ENCODE measurements at places on chromosomes 2 and 18.
A peak's percentile ranks its signal among the peaks of the same experiment; 100 is the strongest.

- no peak for DNase-seq
Observed at GRCh38 chr2:219557791-219558785, 13.3 kb downstream of the OBSL1 start.

GRCh38 chr2:112056626-112056987, 1.5 kb downstream of the TMEM87B start:
- no peak for DNase-seq

DNA sequence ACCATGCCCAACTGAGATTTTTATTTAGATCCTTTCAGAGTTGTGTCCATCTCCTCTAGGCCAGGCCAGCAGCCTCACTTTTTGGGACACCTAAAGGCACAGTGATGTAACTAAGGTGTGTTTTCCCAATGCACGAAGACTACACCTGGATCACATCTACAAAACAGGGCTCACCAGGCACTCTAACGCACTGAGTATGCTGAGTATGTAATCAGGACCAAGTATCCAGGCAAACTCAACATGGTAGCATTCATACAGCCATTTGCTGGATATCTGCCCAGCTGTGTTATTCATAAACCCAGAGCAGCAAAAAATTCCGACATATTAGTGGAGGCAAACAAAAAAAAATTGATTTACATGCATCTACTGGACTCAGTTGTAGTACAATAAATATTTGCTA, 33.8 kb downstream of the LPIN2 start:
- no peak for DNase-seq

DNA sequence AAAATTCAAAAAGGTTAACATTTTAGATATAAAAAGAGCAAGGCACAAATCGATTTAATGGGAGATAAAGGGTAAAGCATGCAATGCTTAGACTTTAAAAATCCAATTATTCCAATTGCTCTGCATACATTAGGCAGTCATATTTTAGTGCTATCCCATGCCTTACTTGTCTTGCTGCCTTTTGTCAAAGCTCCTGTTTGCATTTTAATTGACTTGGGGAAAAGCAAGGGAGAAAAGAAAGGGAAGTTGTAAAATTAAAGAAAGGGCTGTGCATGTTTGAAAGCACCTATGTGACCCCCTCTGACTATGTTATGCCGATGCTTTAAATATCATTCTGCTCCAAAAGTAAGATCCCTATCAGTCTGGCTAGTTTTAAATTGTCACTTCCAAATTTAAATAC, 193.7 kb upstream of the VWC2L start:
- no peak for DNase-seq

DNA sequence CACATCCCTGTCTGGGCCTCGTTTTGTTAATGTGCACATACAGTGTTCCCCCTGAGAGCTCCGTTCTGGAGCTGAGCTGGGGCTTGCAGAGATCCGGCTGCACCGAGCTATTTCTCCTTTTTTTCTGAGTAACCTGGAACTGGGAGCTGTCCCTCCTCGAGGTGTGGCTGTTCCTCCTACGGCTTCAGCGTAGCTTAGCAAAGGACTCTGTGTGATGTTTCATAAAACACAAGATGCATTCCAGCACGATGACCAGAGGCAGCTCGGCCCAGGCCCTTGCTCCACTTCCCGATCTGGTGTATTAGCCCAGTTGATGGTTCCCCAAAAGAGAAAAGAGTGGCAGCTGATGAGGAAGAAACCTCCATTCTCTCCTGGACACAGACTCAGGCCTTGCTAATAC, 103.0 kb downstream of the FAM210A start:
- no peak for DNase-seq

GRCh38 chr2:20616341-20616871, 34.5 kb downstream of the HS1BP3 start:
- no peak for DNase-seq

DNA sequence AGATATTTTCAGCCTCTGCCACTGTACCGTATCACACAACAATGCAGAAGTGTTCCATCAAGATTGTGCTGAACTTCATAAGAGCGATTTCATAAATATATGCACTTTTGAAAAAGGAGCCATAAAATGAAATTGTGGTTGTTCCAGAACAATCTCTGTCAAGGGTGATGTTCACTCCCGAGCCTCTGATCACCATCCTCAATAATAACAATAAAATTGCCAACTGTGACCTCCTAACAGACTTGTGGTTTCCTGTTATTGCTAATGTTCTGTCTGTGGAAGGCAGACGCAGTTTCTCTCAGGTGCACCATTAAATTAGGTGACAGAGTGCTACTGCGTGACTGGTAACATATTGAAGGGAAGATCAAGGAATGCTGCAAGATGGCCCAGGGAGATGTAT, 383.7 kb downstream of the SOCS6 start:
- DNase-seq: peak; percentile 57

GRCh38 chr18:80229363-80229762, 18.0 kb downstream of the PARD6G start:
- DNase-seq: no peak

DNA sequence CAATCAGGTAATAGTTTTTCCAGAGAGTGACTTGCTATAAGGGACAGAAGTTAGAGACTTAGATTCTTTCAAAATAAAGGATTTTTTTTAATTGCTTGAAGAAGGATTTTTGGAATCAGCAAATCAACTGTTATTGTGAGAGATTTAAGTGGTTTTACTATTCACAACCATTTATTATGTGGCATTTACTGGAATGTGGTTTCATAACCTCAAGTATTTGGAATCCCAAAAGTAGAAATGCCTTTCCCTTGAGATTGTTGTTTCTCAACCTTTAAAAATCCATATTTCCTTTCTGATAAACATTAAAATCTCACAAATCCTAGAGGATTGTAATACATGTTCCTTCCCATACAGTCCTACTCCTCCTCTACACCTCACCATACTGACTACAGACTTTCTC, 5.0 kb downstream of the TANK start:
- DNase-seq: no peak

DNA sequence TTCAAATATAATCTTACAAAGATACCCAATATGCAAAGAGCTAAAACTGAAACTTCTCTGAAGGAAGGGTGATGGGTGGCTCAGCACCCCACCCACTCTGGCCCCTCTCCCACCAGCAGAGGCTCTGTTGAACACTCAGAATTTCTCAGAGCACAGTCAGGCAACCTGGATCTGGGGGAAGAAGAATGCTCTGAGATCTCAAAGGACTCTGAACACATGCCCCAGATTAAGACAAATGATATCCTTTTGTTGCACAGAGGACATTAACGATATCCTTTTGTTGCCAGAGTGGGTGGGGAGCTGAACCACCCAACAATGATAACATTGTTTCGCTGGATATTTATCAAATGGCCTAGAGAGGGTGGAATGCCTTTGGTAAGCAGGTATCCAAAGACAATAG, 104.8 kb downstream of the LBH start:
- no peak for DNase-seq

DNA sequence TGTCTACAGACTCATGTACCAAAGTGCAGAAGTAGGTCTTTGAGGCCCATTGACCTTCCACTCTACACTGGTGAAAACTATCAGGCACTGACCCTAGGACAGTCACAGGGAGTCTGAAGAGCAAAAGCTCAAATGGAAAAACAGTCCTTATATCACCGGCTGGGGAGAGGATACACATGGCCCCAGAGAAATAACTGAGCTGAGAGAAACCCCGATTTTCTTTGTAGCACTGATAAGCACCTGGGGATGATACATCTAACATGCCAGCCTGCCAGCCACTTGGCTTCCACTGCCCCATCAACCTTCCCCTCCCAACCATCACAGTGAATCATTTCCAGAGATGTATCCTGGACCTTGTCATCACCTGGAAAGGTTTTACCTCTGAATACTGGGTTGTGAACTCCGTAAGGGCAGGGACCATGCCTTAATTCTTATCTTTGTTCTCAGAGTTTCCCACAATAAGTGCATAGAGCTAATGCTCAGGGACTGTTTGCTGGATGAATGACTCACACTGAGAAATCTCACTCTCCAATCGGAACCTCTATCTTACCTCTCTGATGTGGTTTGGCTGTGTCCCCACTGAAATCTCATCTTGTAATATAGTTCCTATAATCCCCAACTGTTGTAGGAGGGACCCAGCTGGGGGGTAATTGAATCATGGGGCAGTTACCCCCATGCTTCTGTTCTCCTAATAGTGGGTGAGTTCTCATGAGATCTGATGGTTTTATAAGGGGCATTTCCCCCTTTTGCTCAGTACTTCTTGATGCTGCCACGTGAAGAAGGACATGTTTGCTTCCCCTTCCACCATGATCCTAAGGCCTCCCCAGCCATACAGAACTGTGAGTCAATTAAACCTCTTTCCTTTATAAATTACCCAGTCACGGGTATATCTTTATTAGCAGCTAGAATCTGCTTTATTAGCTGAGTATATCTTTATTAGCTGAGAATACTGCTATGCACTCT, 37.1 kb downstream of the EVA1A start:
- no peak for DNase-seq

DNA sequence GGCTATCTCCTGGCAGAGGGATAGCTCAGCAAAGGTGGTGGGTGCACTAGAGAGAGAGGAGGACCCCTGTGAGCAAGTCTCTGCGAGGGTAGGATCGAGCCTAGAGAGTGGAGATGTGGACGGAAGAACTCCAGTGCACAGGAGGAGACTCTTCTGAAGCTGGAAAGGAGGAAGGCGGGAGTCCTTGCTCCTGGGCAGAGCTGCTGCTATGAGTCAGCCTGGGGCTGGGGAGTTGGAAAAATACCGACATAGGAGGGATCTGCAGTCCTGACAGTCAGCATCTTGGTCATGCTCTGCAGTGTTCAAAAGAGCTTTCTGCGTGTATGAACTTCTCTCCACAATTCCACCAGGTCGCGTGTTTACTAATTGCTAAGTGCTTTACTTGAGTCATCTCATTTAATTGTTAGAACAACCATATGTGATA, 233.8 kb downstream of the LDLRAD4 start:
- no peak for DNase-seq

DNA sequence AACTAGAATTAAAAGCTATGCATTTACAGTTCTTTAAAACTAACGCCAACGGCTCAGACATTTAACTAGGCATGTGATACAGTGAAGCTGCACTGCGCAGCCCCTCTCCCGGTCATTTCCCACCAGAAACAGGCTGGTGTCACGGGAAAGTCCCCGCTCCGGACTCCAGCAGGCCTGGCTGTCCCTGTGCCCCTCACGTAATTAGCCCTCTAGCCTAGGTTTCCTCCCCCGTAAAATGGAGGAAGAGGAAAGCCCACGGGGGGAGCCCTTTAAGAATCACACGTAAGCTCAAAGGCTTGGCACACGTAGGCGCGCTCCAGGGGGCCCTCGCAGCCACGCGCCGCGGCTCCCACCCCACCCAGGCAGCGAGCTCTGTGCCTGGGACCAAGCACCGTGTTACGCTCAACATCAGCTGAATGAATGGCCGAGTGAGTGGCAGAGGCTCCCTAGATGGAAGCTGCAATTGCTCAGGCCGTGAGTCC, 48.0 kb downstream of the KCNIP3 start:
- no peak for DNase-seq

- DNase-seq: no peak
Observed at GRCh38 chr2:48227617-48228344, 302.2 kb upstream of the STON1 start.

GRCh38 chr2:174569678-174570077, 27.9 kb downstream of the WIPF1 start:
- DNase-seq: no peak

DNA sequence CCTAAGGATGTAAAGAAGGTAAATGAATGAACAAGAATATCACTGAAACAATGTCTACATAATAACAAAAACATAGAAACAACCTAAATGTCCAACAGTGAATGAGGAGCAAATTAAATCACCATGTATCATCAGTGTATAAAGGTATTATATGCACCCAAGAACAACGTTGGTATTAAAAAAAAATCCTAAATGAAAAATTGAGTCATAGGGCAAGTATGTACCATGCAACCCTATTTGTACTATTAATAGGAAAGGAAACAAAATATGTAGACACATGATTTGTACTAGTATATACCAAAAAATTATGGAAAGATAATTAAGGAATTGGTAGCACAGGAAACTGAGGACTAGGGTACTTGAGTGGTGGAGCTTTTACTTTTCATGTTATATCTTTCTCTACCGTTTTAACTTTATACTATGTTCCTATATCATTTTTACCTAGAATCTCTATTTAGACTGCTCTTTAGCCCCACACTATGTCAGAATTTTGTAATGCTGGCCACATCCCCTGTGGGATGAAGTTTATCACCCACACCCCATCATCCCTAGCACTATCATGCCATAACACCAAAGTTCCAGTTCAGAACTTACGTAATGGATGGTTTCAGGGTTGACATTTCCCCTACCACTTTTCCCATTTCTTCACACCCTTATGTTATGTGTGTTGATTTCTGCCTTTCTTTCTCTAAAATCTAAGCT, 25.6 kb downstream of the IKZF2 start:
- no peak for DNase-seq

- no peak for DNase-seq
Observed at GRCh38 chr2:150413366-150413765, 74.1 kb downstream of the RND3 start.

DNA sequence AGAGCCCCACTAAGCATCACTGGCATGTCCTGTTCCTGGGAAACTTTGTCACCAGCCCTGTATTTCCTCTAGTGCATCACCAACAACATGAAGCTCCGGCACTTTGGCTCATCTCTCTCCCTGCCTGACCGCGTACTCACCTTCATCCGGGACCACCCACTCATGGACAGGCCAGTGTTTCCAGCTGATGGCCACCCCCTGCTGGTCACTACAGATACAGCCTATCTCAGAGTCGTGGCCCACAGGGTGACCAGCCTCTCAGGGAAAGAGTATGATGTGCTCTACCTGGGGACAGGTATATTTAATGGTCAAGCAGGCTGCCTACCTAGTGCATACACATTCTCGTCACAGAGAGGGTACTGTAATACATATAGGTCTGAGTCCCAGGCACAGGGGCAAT, 21.0 kb downstream of the SEMA4F start:
- no peak for DNase-seq

DNA sequence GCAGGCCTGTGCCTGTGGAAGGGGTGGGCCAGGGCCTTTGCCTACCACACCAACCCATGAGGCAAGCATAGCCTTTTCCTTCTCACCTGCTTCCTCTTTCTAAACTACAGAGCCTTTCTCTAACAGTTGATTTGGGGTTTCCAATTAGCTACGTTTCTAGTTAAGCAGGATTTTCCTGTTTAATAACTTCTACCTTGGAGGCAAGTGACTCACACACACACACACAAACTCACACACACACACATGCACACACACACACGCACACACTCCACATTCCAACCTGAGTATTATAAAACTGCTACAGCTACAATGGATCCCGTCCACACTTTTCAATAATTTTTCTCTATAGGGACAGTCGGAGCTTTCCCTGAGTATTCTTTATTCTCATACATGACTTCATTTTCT, 84.9 kb downstream of the SOX11 start:
- DNase-seq: no peak

- DNase-seq: no peak
Observed at GRCh38 chr18:35158728-35159450, 81.9 kb upstream of the ZNF397 start.
